ENCODE measurements at places on chromosomes 2 and 18.

DNA sequence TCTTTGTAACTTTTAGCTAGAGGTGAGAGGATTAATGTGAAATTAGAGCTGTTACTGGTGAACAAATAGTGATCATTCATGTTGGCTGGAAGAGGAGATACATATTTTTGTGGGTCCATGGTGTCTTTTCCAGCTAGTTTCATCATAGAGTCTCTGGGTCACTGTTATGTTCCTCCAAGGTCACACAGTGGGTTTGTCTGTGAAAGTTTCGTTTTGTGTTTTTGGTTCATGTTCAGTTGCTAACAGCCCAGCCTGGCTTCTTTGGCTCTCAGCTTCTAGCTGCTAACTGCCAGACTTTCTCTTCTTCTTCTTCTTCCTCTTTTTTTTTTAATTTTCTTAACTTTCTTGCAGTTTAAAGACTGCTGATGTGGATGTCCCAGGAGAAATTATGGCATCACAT is 480.0 kb upstream of the SYT4 start:
- no peak for DNase-seq

DNA sequence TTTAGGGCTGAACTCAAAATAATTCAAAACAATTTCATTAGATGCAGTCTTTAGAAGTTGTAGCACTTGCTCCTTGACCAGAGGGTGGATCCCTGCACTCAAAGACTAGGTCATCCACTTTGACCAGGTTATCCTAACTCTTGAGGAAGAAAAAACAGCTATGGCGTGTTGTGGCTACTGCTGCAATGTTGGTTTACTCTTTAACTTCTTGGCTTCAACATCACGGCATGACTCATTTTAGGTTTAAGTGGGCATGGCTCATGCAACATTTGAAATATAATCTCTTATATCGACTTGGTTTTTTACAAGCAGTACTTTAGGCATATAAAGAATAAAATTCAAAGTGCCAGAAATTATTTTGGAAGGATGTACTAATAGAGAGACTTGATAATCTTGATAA is 35.4 kb downstream of the ANKRD29 start:
- DNase-seq = no peak

DNA sequence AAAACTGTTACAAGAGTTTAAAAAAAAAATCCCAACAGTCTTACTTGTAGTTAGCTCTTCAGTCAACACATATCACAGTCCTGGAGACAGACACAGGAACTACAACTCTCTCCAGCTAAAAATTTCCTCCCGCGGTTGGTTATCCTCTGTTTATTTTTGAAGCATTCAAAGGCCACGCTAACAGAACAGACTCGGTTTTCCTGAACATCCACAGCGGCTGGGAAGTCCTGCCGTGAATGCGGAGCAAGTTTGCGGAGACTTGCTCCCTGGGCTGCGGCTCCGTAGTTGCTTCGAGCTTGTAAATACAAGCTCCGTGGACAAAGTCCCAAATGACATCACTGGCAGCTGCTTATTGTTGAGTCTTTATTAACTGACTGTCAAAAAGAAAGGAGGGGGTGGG is at the start of gene NCKAP5:
Gene NCKAP5, minus strand, starts transcription at position 292 of the 400 bp plus-strand sequence. CDS start 50,937 bp downstream, outside the sequence.
- DNase-seq = no peak

- DNase-seq = no peak
These were observed 903 bp upstream of the EVX2 start for GRCh38 chr2:176084611-176085119.

DNA sequence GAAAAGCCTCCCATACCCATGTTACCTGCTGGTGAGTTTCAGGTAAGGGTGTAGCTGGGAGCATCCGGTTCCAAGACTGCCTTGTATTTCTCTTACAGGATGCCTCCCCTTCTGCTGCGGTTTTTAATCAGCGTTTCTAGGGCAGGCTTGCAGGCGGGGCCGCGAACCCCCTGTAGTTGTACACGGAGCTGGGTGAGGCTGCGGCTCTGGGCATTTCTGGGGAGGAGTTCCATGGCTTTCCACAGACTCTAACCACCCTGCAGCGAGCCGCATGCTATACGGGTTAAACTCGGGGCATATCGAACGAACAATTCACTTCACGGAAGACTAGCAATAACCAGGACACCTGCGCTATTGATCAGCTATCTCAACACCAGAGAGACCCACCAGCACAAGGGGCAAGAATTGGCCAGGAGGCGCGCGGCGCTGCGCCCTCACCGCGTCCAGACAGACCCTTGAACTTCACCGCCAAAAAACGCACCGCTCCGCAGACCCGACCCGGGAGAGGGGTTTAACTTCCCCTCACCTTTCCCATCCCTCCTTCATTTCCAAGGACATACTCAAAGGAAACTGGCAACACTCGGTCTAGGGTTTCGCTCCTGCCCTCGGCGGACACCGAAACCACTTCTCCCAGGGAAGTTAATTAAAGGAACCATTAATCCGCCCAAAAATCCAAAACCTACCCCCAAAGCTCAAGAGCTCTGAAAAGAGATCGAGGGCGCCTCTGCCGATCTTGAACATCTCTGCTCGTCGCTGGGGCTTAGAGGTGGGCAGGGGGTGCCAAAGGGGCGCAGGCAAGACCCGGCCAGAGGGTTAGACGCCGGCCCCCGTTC is 909 bp downstream of the TGFA start:
- no peak for DNase-seq
